AG20443 (cell line): ENCODE measurements at places on chromosomes 16 and 17.

- no peak for DNase-seq
These were observed 170.0 kb upstream of the ZNF267 start for GRCh38 chr16:31703526-31704128.

GRCh38 chr17:30278032-30278431 lies 13.7 kb downstream of the BLMH start:
- DNase-seq = peak; percentile 24

- DNase-seq = no peak
These were observed 22.3 kb downstream of the SEZ6 start for GRCh38 chr17:28983286-28984230.

DNA sequence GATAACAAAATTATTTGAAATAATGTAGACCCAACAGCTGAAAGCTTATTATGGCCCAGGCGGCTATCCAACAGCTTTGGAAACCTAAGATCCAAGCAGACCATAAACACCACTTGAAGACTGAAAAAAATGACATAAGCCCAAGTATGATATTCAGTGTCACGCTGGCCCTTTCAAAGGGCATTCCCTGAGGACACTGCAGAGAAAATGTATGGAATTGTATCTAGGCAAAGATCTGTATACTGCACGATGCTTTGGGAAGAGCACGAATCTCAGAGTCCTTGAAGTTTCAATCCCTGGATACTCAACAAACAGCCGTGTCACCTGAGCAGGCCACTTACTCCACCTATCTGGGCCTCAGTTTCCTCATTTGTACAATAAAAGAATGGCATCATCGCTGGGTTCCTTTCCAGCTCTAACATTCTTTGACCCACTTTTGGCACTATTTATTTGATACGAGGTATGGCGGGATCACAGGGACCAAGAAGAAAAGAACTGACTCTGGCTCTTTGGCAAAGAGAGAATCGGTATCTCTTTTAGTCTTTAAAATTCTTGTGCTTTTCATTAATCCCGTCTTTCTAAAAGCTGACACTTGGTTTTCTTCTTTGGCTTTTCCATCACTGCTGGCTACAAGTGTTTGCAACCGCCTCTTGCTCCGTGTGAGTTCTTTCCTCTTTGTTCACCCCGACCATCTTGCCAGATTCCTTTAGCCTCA lies 1.2 kb downstream of the STAT5B start:
- no peak for DNase-seq

- DNase-seq = no peak
These were observed 58.5 kb downstream of the OR1D5 start for GRCh38 chr17:3004925-3005324.

DNA sequence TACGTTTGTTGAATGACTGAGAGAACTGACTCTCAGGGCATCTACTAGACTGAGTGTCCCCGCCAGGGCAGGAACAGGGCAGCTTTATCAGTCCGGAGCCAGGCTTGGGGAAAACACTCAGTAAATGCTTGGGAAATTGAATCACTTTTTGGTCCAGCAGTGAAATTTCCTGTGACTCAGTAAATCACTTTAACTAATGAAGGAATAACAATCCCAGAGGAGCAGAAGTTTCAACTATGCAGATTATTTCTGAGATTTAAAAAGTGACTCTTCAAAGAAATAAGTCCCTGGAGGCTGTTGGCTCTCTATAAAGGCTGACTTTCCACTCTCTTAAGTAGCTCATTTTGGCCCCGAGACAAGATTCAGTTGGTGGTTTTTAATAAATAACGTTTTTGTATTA lies 101.8 kb downstream of the FOXL1 start:
- peak; percentile 81 for DNase-seq

DNA sequence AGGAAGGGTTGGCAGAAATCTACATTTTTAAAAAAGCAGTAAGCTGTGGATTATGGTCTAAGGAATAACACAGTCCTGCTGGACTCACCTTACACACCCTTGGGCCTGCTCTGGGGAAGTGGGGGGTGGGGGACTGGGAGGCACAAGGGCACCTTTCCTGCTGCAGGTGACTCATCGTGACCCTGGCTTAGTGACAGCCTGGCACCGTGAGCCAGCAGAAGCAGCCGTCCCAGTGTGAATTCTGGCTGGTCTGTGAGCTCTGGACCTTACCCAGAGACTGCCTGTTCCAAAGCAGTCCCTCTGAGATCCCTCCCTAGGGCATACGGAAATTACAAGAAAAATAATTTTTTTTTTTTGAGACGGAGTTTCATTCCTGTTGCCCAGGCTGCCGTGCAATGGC lies 4.2 kb upstream of the CRK start:
- DNase-seq = peak; percentile 33

DNA sequence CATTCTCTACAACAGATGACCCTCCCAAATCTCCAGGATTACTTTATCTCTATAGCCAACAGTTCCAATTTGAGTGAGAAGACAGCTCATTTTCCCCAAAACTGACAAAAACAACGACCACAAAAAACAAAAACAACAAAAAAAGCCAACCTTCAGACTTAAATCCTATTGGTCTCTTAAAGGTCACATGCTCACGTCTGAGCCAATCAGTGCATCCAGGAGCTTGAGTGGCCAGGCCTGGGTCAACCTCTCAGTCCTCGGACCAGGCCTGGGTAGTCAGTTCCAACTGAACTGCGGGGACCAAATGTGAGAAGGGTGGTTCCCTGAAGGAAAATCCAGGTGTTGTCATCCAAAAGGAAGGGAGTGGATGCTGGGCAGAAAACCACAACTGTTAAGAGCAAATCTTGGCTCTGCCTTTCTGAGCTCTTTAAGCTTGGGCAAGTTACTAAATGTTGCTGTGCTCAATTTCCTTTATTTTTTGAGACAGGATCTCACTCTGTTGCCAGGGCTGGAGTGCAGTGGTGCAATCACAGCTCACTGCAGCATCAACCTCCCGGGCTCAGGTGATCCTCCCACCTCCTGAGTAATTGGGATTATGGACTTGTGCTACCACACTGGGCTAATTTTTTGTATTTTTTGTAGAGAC lies 43.0 kb upstream of the MSI2 start:
- DNase-seq = no peak

GRCh38 chr17:10398352-10398751 lies 23.4 kb downstream of the MYH8 start:
- DNase-seq = no peak

DNA sequence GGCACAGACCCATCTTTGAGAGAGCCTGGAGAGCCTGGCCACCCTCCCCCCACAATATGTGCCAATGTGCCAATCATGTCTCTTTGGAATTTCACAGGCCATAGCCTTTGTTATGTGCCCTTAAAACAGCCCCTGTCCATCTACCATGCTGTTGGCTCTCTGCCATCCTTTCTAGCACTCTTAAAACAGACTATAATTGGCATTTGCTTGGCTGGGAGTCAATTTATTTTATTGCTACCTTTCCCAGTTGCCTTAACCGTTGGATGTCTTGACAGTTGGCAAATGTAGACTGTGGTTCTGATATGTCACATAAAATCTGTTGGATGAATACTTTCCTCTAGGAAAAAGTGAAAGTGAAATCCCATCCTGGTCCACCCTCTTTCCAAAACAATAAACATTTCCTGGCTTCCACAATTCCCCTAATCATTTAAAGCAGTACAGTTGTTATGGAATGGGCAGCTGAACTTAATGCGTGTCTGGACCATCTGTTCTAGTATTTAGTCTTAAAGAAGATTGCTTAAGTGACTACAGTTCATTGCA lies 394.0 kb downstream of the KCNJ2 start:
- no peak for DNase-seq

GRCh38 chr16:25155553-25156460 lies 44.3 kb downstream of the LCMT1 start:
- DNase-seq = peak; percentile 29

- no peak for DNase-seq
These were observed 5.7 kb downstream of the ENO3 start for GRCh38 chr17:4956493-4957061.
